Fibroblast of upper back skin (primary cell): ENCODE measurements at places on chromosomes 4 and X.

DNA sequence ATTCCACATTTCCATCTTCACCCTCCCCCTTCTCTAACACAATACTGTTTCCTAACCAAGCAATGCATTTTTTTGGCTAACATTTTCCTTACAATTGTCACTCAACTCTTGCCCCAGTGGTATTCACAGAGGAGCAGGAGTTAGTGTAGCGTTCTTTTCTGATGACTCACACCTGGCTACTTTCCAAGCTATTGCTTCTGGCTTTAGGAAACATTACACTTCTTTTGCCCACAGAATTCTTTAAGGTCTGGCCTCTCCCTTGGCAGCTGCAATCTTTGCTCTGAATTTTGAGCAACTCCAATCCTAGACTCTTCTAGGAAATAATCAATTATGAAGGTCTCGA, 27.5 kb upstream of the PDGFC start:
- peak; percentile 100 for DNase-seq

DNA sequence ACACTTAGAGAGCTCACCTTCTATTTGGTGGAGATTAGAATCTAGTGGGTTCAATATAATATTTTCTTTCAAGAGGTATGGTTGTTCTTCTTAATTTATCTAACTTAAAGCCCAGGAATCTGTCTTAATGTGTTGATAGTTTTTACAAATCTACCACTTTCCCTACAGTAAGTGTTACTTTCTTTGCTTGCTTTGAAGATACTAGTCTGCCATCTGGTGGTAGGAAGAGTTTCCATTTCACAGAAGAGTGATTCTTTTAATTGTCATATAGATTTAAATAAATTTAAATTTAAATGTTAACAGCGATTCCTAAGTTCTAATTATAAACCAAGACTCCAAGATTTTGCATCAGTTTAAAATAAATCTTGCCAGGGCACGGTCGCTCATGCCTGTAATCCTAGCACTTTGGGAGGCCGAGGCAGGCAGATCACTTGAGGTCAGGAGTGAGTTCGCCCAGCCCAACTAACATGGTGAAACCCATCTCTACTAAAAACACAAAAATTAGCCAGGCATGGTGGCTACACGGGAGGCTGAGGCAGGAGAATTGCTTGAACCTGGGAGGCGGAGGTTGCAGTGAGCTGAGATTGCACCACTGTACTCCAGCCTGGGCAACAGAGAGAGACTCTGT, 43.5 kb downstream of the NUDT9 start:
- peak; percentile 50 for DNase-seq

DNA sequence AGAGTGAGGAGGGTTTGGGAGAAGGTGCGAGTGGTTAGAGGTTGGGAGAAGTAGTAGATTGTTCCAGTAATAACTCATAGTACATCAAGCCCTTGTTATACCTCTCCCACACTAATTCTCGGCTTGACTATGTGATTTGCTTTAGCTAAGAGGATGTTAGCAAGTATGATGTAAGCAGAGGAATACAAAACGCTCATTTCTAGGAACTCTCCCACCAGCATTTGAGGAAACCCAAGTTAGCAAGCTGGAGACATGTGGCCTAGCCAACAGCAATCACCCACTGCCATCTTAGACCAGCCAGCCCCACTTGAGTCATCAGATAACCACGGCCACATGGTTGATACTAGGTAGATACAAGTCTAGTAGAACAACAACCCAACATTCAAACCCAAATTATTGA, 14.2 kb downstream of the FTHL17 start:
- DNase-seq = no peak

GRCh38 chr4:76058888-76059426, 15.6 kb upstream of the ART3 start:
- no peak for DNase-seq

GRCh38 chr4:88350786-88351185, 27.9 kb upstream of the HERC6 start:
- DNase-seq = no peak

- DNase-seq = no peak
These were observed 444.1 kb downstream of the BCOR start for GRCh38 chrX:39653691-39654090.

- DNase-seq = no peak
These were observed 328.5 kb upstream of the GALNTL6 start for GRCh38 chr4:171484681-171485080.

DNA sequence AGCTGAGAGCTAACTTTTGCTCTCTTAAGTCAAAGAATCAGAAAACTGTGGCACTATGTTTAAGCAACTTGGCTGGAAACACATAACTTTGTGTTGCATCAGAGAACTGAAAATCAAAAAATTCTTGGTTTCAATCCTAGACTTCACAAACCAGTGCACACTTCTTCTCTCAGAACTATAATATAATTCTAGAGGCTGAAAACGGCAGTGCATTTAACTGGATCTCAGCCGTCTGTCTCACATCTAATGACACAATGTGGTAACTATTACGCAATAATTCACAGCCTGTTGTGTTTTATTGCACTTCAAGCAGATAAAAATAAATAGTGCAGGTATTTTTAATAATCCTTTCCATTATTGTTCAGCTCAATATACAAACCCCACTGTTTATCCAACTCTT, 260.6 kb upstream of the DIAPH2 start:
- peak; percentile 22 for DNase-seq

- no peak for DNase-seq
These were observed 25.5 kb upstream of the HGFAC start for GRCh38 chr4:3416270-3416669.
